ENCODE measurements at places on chromosomes 3 and 15. TPM values are rescaled to one million over a fixed set of nuclear protein-coding genes. Genes with fewer than 3 reads are reported as not detected.
A peak's percentile ranks its signal among the peaks of the same experiment; 100 is the strongest.

MESP1 gene
- 4.0 TPM for total RNA-seq

GOLGA6A gene
- total RNA-seq, result not detected

MYO5C gene
- 0.42 TPM for total RNA-seq

LTF gene
- total RNA-seq, result not detected

ZBED2 gene
- total RNA-seq, result 5.7 TPM

PDCD6IP gene
- 197 TPM for total RNA-seq

DNA sequence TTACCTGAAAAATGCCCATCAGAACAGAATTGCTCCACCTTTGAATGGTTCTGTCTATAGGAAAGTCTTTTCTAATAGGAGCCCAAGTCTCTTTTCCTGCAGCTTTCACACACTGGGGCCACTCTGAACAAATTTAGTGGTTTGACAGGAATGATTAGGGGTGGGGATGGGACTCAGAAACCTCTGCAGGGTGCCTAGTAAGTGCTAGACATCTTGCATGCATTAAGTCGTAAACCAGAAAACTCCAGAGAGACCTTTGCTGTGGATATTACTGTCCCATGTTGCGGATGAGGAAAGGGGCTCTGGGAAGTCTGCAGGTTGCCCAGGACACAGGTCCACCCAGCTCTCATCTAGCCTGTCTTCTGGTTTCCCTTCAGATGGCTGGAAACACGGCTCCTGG, 189.7 kb downstream of the OPA1 start:
- peaks cover 39% of the 10 kb centered on the region for H3K27me3 ChIP-seq
- DNase-seq, result no peak
- no peaks in the 10 kb centered on the region for H3K36me3 ChIP-seq
- no peak overlapping the region for H3K27ac ChIP-seq
- H3K4me1 ChIP-seq, result no peaks in the 10 kb centered on the region

DNA sequence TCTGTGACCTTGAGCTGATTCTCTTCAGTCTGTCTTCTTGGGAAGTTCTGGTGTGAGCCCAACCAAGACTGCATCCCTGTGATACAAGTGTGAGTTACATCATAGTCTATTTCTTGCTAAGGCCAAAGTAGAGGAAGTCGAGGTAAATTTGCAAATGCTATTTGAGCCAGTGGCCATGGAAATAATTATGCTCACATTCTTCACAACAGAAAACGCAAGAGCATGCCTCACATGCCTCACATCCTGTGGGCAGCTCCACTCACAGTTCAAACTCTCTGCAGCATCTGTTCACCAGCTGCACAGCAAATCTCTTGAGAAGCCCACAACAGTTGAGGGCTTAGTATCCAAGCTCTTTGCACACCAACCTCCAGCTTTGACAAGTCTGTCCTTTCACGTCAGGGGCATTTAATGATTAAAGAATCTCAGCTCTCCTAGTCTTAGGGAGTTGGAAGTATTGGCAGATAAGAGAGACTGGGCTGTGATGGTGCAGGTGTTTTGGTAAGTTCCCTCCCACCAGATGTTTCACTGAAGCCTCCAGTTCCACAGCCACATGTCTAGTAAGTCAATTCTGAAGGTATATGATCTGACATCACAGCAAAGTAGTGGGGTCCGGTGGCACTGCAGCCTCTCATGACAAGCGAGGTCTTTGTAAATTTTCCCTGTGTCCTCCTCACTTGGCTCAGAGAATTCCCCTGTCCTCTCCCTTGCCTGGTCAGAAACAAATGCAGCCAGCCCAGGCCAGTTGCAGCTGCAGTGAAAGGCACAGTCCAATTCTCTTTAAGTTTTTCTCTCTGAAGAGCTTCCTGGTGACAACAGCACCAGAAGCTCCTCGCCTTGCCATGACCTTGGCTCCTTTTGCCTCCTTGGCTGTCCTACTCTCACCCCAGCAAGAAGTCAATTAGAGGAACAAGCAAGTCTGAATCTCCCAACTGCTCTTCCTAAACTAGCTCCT, 166.1 kb downstream of the SSR3 start:
- no peak overlapping the region for H3K27ac ChIP-seq
- DNase-seq, result no peak
- H3K4me3 ChIP-seq, result no peak overlapping the region
- H3K4me1 ChIP-seq, result no peaks in the 10 kb centered on the region
- H3K36me3 ChIP-seq, result no peaks in the 10 kb centered on the region

DNA sequence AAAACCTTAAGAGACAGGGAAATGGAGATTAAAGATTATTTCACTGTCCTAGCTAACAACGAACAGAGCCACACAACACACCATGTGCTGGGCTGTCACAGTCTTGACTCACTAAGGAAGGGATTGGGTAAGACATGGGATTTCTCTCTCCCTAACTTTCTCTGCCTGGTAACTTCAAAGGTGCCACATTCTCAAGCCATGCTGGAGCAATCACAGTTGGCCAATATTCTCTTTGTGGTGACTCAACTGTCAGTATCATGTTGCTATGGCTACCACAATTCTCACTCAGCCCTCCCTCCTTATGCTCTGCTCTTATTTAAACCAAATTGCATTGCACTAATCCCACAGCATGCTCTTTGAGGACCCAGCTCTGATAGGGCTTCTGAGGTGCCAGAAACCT, 74.0 kb downstream of the OXNAD1 start:
- peaks cover 20% of the 10 kb centered on the region for H3K36me3 ChIP-seq
- H3K4me3 ChIP-seq, result peak overlapping the region; percentile 78
- H3K27ac ChIP-seq, result peak overlapping the region; percentile 81
- no peaks in the 10 kb centered on the region for H3K27me3 ChIP-seq
- peak; percentile 74 for DNase-seq

DNA sequence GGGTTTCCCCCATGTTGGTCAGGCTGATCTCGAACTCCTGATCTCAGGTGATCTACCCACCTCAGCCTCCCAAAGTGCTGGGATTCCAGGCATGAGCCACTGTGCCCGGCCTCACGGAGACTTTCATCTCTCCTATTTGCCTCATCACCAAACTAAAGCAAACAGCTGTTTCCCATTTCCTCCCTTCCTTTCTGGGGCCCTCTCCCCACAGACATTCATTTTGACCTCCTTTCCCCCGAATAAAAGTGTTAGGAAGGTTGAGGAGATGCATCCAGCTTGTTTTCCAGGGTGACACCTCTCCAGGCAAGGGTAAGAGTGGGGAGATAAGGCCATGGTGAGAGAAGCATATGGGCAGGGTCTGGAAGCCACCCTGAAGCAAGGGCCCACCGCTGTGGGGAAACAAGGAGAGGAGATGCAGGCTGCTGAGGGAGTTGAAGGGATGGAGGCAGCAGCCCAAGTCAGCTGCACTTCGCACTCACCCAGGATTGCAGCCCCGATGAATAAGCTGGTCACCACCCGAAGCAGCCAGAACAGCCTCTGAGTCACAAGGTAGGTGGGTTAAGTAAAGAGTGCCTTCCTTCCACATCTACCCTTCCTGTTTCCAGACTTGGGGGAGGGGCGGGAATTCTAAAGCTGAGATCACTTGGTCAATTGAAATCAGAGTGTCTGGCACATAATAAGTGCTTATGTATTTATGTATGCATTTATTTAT, 7.7 kb downstream of the DUOXA2 start:
- H3K4me1 ChIP-seq, result peaks cover 15% of the 10 kb centered on the region
- peaks cover 45% of the 10 kb centered on the region for H3K27me3 ChIP-seq
- DNase-seq, result no peak
- no peaks in the 10 kb centered on the region for H3K36me3 ChIP-seq
- no peak overlapping the region for H3K4me3 ChIP-seq

- peaks cover 40% of the 10 kb centered on the region for H3K4me1 ChIP-seq
- no peaks in the 10 kb centered on the region for H3K27me3 ChIP-seq
- peaks cover 33% of the 10 kb centered on the region for H3K36me3 ChIP-seq
- DNase-seq, result no peak
- H3K27ac ChIP-seq, result peak overlapping the region; percentile 35
- no peak overlapping the region for H3K4me3 ChIP-seq
Observed at GRCh38 chr15:89322822-89323221, 11.8 kb downstream of the POLG start.

DNA sequence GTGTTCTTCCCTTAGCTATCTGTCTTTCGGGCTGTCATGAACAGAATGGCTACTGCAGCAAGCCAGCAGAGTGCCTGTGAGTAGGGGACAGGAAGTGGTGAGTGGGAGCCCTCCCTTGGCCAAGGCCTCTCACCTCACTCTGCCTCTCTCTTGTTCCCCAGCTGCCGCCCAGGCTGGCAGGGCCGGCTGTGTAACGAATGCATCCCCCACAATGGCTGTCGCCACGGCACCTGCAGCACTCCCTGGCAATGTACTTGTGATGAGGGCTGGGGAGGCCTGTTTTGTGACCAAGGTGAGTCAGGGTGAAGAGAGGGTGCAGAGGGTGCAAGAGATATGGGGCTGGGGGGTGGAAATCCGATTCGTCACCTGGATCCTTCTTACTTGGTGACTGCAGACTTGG, 3.0 kb downstream of the DLL4 start:
- DNase-seq, result no peak
- H3K36me3 ChIP-seq, result no peaks in the 10 kb centered on the region
- peaks cover 33% of the 10 kb centered on the region for H3K27me3 ChIP-seq

DNA sequence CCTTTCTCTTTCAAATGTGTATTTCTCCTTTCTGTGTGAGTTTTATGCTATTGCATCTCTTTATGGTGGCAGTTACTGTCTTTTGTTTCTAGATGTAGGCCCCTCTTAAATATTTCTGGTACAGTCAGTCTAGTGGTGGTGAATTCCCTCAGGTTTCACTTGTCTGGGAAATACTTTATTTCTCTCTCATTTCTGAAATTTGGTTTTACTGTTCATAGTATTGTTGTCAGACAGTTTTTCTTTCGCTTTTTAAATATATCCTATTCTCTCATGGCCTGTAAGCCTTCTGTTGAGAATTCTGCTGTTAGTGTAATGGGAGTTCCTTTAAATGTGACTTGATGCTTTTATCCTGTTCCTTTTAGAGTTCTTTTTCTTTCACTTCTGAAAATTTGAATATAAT, 874.0 kb downstream of the PLOD2 start:
- no peak overlapping the region for H3K27ac ChIP-seq
- no peak overlapping the region for H3K4me3 ChIP-seq
- no peaks in the 10 kb centered on the region for H3K4me1 ChIP-seq
- no peaks in the 10 kb centered on the region for H3K27me3 ChIP-seq
- no peak for DNase-seq

DNA sequence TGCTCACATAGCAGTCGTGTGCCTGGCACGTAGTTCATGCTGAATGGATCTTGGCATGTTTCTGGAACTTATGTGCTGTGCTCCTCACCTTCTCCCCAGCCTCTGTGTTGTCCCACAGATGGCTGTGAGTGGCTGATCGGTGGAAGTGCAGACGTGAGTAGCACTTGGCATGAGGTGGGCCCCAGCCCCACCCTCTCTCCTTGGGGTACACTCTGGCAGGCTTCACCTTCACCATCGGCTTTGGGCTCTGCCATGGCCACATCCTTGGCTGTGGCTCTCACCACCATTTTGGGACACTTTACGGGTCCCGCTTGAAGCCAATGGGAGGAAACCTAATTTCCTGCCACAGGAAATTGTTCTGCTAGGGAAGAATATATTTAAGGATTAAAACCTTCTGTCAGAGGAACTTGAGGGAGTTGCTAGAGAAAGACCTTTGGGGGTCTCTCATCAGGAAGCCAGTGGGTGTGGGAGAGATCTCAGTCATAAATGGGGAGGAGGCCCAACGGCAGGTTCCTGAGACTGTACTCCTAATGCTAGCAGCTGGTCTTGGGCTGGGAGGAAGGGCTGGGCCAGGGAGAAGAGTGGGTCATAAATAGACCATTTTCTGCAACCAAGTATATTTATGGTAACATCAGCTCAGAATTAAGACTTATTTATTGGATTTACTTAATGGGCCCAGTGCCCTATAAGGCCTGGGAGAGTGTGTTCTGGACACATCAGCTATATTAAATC, 92.3 kb downstream of the SMAD3 start:
- H3K4me3 ChIP-seq, result no peak overlapping the region
- H3K27ac ChIP-seq, result peak overlapping the region; percentile 53
- H3K36me3 ChIP-seq, result peaks cover 5% of the 10 kb centered on the region
- H3K4me1 ChIP-seq, result peaks cover 35% of the 10 kb centered on the region
- no peaks in the 10 kb centered on the region for H3K27me3 ChIP-seq
- DNase-seq, result no peak

- H3K27me3 ChIP-seq, result no peaks in the 10 kb centered on the region
- H3K4me1 ChIP-seq, result no peaks in the 10 kb centered on the region
- H3K27ac ChIP-seq, result no peak overlapping the region
- no peak overlapping the region for H3K4me3 ChIP-seq
- DNase-seq, result no peak
Observed at GRCh38 chr3:191065181-191065805, 133.7 kb upstream of the OSTN start.

- no peaks in the 10 kb centered on the region for H3K27me3 ChIP-seq
- peaks cover 14% of the 10 kb centered on the region for H3K4me1 ChIP-seq
- H3K4me3 ChIP-seq, result no peak overlapping the region
Observed at GRCh38 chr3:106029954-106030626, 161.3 kb upstream of the CBLB start.

DNA sequence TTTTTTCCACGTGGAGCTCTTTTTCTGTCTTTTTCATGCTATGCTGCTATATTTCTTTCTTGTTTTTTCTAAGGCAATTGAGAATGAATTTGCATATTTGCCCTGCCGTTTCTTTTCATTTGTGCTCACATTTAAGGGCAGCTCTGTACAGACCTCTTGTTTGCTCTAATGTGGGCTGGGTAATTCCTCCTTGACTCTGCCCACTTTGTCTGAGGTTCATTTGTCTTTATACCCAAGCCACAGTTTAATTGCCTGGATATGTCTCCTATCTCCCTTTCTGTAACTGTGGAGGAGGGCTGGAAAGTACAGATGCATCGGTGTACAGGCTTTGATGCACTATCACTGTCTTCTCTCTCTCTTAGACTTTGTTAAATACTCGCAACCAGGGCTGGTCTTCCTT, 195.9 kb downstream of the EPHB1 start:
- no peak for DNase-seq
- H3K36me3 ChIP-seq, result no peaks in the 10 kb centered on the region
- peaks cover 24% of the 10 kb centered on the region for H3K27me3 ChIP-seq
- H3K4me1 ChIP-seq, result no peaks in the 10 kb centered on the region
- H3K4me3 ChIP-seq, result no peak overlapping the region

DNA sequence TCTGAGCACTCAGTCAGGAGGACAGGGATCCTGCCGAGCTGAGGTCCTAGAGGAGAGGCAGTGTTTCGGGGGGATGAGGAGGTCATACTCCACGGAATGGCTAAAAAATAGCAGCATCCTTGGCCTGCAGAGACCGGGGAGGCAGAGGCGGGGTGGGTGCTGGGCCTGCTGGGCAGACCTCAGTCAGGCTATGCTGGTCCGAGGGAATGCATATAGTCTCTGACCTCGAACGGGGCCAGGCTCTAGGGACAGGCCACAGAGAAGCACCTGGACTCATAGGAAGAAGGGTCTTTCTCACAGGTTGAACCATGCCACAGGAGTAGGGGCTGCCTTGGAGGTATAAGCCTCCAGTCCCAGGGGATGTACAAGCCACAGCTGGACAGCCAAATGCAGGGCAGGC, 14.0 kb upstream of the SKIC8 start:
- no peaks in the 10 kb centered on the region for H3K36me3 ChIP-seq
- no peaks in the 10 kb centered on the region for H3K4me1 ChIP-seq
- no peak overlapping the region for H3K27ac ChIP-seq
- H3K4me3 ChIP-seq, result no peak overlapping the region
- DNase-seq, result no peak
